ENCODE measurements at places on chromosomes 2 and 18. TPM values are rescaled to one million over a fixed set of nuclear protein-coding genes. Genes with fewer than 3 reads are reported as not detected.
A peak's percentile ranks its signal among the peaks of the same experiment; 100 is the strongest.

Gene CNTNAP5
- total RNA-seq, result not detected

Gene VRK2
- total RNA-seq, result 22.4 TPM

Gene CIAO1
- 110 TPM for total RNA-seq

DNA sequence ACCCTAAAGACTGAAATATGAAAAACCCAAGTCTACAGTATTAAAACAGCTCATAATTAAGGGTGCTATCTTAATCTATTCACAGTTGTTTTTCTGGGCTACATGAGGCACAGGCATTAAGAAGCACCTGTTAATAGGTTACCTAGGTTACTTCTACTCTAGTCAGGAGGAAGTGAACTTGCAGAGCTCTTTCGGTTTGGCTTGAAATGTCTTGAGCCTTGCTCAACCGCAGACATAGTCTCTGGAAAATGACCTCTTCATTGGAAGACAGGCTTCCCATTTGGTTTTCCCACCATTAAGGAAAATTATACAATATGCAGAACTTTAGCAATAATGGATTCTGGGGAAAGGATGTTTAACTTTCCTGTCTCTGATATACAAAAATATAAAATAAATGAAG is 142.3 kb upstream of the KCNJ3 start:
- no peaks in the 10 kb centered on the region for H3K36me3 ChIP-seq
- H3K4me1 ChIP-seq, result no peaks in the 10 kb centered on the region
- H3K27me3 ChIP-seq, result no peaks in the 10 kb centered on the region
- no peak overlapping the region for H3K27ac ChIP-seq
- no peak for DNase-seq

GRCh38 chr2:72576459-72576858 is 249.4 kb downstream of the EXOC6B start:
- H3K4me1 ChIP-seq, result peaks cover 73% of the 10 kb centered on the region
- H3K27me3 ChIP-seq, result no peaks in the 10 kb centered on the region
- H3K36me3 ChIP-seq, result no peaks in the 10 kb centered on the region
- DNase-seq, result no peak

- 0 out of 2 replicates have a peak, but pooled peaks cover 9% of the 10 kb centered on the region for H3K27me3 ChIP-seq
- DNase-seq, result no peak
- H3K36me3 ChIP-seq, result no peaks in the 10 kb centered on the region
- peaks cover 5% of the 10 kb centered on the region for H3K4me1 ChIP-seq
Measured at GRCh38 chr2:20125164-20125563, 73.7 kb upstream of the LAPTM4A start.

DNA sequence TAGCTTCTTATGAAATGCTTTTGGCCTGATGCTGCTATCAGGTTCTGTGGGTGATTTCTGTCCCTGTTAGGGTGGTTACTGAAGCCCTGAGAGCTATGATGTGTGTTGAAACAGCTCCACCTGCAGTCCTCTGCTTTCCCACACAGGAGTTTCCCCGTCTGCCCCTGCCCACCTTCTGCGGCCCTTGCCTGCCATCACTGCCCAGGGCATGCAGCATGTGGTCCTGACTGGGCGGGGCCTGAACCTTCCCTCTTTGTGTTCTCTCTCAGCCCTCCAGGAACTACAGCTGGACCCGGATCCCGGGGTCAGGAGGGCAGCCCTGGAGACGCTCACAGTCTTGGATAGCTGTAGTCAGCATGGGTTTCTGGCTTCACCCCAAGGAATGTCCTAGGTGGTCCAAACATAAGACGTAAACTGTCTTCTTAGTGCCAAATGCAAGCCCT is 21.4 kb downstream of the HJURP start:
- peak; percentile 37 for DNase-seq
- no peak overlapping the region for H3K4me3 ChIP-seq
- H3K36me3 ChIP-seq, result no peaks in the 10 kb centered on the region

Data from GM23248 (cell line).